ENCODE measurements at places on chromosomes 5 and 9. TPM values are rescaled to one million over a fixed set of nuclear protein-coding genes. Genes with fewer than 3 reads are reported as not detected.

GRCh38 chr9:87643778-87644570, 81.9 kb upstream of the CTSL start:
- no peaks in the 10 kb centered on the region for H3K4me1 ChIP-seq
- H3K27me3 ChIP-seq: peaks cover 24% of the 10 kb centered on the region
- H3K27ac ChIP-seq: no peak overlapping the region

- H3K4me3 ChIP-seq: no peak overlapping the region
- H3K27me3 ChIP-seq: peaks cover 26% of the 10 kb centered on the region
- no peak overlapping the region for H3K27ac ChIP-seq
- H3K36me3 ChIP-seq: no peaks in the 10 kb centered on the region
- H3K4me1 ChIP-seq: no peaks in the 10 kb centered on the region
Measured at GRCh38 chr9:19800884-19801283, 12.0 kb upstream of the SLC24A2 start.

DNA sequence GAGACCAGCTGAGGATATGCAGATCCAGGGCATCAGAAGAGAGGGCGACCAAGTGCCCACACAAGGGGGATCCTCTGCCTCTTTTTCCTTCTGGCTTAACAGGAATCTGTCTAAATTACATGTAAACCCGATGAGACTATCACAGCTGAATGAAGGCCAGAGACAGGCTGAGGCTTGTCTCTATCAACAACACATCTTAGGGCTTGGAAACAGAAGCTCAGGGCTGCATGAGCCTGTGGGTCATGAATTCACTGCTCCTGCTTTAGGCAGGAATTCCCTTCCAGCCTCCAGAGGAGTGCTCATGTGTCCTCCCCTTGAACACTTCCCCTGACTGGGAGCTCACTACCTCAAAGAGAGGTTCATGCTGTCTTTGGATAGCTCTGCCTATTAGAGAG, 106.1 kb upstream of the PHYKPL start:
- H3K27ac ChIP-seq: no peak overlapping the region
- no peak for DNase-seq
- peaks cover 3% of the 10 kb centered on the region for H3K4me1 ChIP-seq
- H3K27me3 ChIP-seq: peaks cover 57% of the 10 kb centered on the region
- H3K36me3 ChIP-seq: no peaks in the 10 kb centered on the region
- H3K4me3 ChIP-seq: no peak overlapping the region

The ANKRD34B gene
- total RNA-seq: not detected

The AGXT2 gene
- not detected for total RNA-seq

The CCIN gene
- 0.50 TPM for total RNA-seq
